ENCODE measurements at places on chromosomes 11 and 22. TPM values are rescaled to one million over a fixed set of nuclear protein-coding genes. Genes with fewer than 3 reads are reported as not detected.

GRCh38 chr22:34914846-34915245 is 151.1 kb upstream of the ISX start:
- DNase-seq = no peak

GRCh38 chr11:72642043-72642883 is 32.0 kb downstream of the PDE2A start:
- DNase-seq = peak; percentile 58

GRCh38 chr11:134332189-134332631 is 422 bp downstream of the GLB1L2 start:
- peak; percentile 47 for DNase-seq

DNA sequence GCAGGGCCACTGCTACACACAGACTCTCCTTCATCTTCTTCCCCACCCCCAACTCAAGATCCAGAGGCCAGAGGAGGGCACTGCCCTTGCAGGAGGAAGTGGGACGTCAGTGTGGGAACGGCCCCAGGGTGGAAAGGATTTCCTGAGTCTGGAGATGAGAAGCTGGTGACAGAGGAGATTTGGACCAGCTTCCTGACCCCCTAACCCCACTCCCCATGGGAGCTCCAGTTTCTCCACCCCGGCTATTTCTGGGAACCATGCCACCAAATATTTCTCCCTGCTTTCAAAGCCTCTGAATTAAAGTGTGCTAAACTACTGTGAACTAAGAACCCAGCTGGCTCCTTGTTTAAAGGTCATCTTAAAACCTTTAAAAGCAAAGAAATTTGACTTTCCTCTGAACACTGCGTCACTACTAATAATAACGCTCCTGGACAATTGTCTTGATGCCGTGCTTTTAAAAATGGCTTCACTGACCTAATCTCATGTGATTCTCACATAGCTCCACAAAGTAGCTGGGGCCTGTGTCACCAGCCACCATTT is 46.6 kb downstream of the CWC15 start:
- peak; percentile 95 for DNase-seq

- no peak for DNase-seq
Observed at GRCh38 chr11:32385998-32386397, 49.3 kb downstream of the WT1 start.

- DNase-seq = no peak
Observed at GRCh38 chr11:28757725-28758515, 649.7 kb downstream of the METTL15 start.

GRCh38 chr11:85772695-85773094 is 38.2 kb downstream of the SYTL2 start:
- DNase-seq = no peak

DNA sequence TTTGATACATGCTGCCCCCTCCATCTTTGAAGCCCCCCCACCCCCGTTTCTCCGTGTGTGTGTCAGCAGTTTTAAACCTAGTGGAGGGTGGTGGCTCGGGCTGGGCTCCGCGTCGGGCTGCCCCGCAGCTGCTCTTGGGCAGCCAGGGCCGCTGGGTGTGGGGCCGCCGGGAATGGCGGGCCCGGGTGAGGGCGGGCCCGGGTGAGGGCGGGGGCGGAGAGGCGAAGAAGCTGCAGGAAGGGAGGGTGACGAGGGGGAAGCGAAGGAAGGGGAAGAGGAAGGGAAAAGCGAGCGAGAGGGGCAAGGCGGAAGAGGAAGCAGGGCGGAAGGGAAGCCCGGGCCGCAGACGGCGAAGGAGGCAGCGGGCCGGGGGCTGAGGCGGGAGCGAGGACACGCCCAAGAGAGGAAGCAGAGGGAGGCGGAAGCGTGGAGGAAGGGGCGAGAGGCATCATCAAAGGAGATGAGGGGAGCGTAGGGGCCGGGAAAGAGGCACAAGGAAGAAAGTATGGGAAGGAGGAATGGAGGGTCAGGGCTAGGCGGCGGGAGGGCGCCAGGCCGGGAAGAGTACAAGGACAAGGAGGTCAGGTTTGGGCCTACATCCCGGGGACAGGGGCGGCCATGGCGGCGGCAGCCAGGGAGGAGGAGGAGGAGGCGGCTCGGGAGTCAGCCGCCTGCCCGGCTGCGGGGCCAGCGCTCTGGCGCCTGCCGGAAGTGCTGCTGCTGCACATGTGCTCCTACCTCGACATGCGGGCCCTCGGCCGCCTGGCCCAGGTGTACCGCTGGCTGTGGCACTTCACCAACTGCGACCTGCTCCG is 82.4 kb downstream of the BCR start:
- DNase-seq = peak; percentile 40

GRCh38 chr11:102666331-102666957 is 39.1 kb downstream of the MMP27 start:
- DNase-seq = no peak

- no peak for DNase-seq
Observed at GRCh38 chr22:43305806-43306205, 37.4 kb downstream of the SCUBE1 start.

DNA sequence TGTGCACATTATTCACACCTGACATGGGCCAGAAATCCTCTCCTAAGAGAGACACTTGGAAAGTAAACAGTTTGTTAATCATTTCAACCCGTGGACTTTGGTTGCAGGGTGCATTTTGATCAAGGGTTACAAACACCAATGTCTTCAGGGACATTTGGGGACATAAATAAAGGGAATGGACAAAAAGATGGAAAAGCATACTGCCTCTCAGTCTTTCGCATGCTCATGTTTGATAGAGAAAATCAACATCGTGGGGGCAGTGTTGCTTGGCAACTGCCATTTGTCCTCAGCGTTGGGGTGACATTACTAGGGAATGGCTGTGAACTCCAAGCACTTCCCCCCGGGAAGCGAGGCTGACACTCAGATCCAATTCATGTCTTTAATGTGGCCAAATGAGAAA is 114.7 kb upstream of the OR4B1 start:
- no peak for DNase-seq

GRCh38 chr11:72787216-72788104 is 6.4 kb downstream of the STARD10 start:
- DNase-seq = no peak

GRCh38 chr11:95443386-95443785 is 212.4 kb upstream of the SESN3 start:
- DNase-seq = no peak

DNA sequence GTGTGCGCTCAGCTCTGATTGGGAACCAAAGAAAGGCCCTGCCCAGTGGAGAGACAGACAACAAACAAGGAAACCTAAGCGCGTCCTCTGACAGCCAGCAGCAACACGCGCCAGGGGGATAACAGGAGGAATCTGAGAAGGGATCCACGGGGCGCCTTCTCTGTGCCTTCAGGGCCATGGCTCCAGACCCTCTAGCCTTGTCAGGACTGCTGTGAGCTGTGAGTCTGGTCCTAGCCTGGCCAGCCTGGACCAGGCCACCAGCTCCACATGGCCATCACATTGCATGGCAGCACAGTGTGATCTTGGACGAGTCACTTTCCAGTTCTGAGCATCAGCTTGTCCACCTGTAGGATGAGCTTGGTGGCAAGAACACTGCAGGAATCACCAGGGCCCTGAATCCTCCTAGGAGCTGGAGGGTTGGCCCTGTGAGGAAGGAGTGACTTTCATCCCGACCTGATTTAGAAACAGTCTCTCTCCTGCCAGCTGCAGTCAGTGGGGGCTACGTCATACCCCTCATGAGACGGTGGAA is 11.8 kb upstream of the MGAT3 start:
- DNase-seq = no peak

- DNase-seq = no peak
Observed at GRCh38 chr22:42699976-42700352, 20.7 kb downstream of the A4GALT start.

DNA sequence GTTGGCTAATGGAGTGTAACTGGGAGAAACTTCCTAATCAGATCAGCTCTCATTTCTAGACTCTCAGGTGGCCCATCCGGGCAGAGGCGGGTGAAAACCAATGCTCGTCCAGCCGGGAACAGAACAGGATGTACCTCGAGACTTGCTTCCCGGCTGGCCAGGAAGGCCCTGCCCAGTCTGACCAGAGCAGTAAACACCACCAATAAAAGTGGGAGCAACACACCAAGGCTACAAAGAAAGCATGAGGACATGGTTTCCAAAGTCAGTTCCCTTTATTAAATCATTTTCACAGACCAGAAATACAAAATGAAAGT is 940 bp upstream of the TNKS1BP1 start:
- no peak for DNase-seq

GRCh38 chr11:46149826-46150225 is 28.6 kb upstream of the PHF21A start:
- no peak for DNase-seq

DNA sequence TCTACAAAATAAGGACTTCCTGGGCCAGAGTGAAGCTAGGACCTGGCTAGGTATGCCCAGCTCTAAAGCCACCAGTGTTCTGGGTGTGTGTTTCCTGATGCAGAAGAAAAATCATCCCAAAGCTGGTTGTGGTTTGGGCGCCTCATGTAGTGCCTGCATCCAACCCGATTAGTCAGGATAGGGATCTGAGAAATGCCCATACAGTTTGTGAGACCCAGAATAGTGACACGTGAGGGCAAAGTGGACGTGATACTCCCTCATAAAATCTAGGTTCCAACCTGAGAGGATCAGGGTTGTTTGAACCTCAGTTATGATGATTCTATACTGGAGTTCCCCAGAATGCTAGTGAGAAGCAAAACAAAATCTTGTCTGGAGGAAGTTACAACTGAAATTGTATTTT is 238.4 kb downstream of the TBC1D22A start:
- DNase-seq = no peak

DNA sequence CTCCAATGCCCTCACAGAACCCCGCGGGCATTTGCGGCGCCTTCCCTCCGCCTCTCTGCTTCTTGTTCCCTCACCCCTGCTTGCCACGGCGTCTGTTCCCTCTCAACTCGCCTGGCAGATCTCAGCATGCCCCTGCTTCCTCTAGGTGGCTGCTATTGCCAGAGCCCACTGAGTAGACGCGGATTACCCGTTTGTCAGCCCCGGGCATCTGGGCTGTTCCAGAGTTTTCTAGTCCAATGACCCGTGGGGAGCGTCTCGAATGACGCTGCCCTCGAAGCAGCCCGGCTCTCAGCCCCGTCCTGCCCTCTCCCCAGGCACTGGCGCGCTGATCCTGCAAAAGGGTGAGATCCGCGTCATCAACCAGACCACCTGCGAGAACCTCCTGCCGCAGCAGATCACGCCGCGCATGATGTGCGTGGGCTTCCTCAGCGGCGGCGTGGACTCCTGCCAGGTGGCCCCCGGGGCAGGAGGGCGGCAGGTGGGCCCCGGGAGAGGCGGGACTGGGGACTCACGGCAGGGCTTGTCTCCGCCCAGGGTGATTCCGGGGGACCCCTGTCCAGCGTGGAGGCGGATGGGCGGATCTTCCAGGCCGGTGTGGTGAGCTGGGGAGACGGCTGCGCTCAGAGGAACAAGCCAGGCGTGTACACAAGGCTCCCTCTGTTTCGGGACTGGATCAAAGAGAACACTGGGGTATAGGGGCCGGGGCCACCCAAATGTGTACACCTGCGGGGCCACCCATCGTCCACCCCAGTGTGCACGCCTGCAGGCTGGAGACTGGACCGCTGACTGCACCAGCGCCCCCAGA is 49.7 kb downstream of the ST14 start:
- peak; percentile 73 for DNase-seq

Gene DDI1
- not detected for polyA plus RNA-seq

DNA sequence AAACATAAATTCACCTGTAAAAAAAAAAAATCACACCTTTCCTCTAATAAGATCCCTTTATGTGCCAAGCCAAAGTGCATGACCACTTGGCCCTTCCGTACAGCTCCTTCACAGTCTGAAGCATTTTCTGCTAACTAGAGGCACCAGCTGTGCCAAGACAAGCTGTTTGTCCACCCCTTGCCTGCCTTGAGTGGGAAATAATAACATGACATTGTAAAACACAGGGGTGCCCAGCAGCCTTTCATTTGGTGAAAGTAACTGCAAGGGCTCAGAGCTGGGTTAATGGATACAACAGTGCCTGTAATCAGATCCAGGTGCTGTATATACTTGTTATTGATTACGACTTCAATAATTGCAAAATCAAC is 59.2 kb downstream of the DDIAS start:
- DNase-seq = no peak

DNA sequence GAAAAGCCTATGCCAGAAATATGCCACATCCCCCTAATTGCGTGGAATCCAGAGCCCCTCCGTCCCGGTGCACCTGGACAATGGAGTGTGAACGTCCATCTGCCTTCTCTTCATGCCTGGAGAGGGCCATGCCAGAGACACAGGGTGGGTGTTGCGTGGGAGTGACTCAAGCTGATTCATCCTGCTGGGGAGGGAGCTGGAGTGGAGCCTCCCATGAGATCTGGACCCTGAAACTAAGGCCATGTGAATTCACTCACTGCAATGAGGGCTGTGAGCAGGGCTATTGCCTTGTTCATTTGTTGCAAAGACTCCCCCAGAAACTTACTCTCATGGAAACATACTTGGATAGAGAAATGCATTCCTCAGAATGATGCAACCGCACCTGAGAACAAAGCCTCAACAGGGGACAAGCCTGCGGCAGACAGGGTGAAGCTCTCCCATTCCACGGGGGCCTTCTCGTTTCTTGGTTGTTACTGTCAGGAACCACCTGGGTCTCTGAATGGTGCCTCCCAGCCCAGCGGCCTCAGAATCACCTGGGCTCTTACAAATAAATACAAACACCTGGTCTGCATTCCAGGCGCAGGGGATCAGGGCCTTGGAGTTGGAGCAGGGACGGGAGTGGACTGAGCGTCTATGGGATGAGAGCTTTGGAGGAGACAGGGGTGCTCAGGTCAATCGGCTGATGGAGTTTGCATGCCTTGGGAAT is 1031.2 kb downstream of the BRD1 start:
- peak; percentile 74 for DNase-seq

Gene PIWIL4
- 2.6 TPM for polyA plus RNA-seq

GRCh38 chr11:10900681-10901415 is 43.0 kb upstream of the ZBED5 start:
- DNase-seq = no peak

GRCh38 chr11:69078508-69078907 is 29.8 kb downstream of the TPCN2 start:
- no peak for DNase-seq

Gene IPO7
- polyA plus RNA-seq = 20.6 TPM

GRCh38 chr22:35418731-35419130 is 18.8 kb downstream of the MCM5 start:
- peak; percentile 25 for DNase-seq

- no peak for DNase-seq
Observed at GRCh38 chr11:14058061-14058460, 95.5 kb downstream of the SPON1 start.

- DNase-seq = peak; percentile 38
Observed at GRCh38 chr11:35747668-35748067, 85.1 kb downstream of the TRIM44 start.

GRCh38 chr11:66607126-66607834 is 9.2 kb upstream of the RBM14 start:
- no peak for DNase-seq

Gene TMEM121B
- polyA plus RNA-seq = 0.19 TPM

DNA sequence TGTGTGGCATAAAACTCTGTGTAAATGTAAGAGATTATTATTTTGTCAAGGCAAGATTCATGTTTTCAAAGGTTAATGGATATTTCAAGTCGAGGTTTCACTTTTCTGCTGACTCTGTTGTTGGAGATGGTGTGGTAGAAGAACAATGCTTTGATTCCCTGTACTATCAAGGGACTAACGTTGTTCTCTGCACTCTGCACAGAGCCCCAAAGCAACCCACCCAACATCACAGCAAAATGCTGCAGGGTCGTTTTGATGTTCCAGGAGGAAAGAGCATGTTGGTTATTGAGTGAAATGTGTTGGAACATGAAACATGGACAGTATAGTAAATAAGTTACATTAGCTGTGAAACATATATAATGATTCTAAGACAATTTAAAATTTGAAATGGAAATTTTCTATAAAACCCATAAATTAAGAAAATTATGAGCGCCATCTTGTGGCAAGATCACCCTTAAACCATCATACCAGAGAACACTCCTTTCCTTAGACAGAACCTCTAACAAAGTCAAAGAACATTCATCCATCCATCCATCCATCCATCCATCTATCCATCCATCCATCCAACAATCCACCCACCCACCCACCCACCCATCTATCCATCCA is 164.4 kb upstream of the ZBED5 start:
- no peak for DNase-seq

Gene FIBIN
- 14.5 TPM for polyA plus RNA-seq

Measured in kidney (tissue), 22 donors.